ENCODE measurements at places on chromosomes 1 and 21.

DNA sequence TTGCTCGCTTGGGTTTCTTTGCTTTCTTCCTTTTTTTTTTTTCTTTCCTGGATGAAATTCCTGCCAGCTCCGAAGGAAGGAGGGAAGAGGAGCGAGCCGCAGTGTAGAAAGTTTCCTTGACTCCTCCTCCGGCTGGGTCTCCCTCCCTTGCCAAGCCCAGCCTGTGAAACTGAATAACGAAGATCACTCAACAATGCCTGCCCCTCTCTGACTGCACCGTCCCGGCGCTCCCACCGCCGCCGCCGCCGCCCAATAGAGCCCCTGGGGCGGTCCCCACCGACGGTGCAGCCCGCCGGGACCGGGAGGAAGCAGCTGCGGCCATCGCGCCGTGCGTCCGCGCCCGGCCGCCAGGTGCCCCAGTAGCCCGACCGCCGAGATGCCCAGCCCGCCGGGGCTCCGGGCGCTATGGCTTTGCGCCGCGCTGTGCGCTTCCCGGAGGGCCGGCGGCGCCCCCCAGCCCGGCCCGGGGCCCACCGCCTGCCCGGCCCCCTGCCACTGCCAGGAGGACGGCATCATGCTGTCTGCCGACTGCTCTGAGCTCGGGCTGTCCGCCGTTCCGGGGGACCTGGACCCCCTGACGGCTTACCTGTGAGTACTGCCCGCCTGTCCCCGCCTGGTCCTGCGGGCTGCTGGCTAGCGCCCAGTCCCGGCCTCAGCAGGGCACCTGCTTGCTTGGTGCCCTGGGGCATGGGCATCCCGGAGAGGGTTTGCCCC is at the start of gene LGR6:
TSS of gene LGR6 (plus strand) at position 186 of the 714 bp plus-strand sequence. CDS start at position 377, 191 bp downstream.
- DNase-seq: no peak

GRCh38 chr1:77120950-77121349 is 98.3 kb downstream of the PIGK start:
- DNase-seq: no peak

DNA sequence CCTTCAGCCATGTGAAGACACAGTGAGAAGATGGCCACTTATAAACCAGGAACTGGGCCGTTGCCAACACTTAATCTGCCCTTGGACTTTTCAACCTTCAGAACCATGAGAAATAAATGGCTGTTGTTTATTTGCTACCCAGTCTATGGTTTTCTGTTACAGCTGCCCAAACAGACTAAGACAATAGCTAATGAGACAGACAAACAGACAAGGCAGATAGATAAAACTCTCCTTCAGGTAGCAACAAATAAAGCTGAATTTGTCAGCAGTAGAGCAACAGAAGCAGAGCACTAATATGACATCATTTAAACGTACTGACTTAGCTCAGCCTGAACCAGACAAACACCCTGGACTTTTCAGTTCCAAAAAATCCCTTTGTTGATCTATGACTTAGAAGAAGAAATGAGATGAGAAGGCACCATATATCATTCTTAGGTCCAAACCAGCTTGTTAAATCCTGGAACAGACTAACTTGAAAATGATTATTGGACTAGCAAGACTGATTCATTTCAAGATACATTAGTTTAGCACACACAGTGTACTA is 27.0 kb downstream of the ZZZ3 start:
- DNase-seq: no peak

DNA sequence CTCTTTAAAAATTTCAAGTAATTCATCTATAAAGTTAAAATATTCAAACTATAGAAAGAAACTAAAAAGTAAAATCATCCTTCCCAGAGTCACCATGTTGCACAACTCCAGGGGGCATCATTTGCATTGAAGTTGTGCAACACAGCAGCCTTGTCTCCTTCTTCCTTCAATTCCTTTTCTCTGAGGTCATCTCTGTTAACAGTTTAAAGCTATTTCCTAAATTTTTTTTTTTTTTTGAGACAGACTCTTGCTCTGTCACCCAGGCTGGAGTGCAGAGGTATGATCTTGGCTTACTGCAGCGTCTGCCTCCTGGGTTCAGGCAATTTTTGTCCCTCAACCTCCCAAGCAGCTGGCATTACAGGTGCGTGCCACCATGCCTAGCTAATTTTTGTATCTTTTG is 7.1 kb downstream of the RHBG start:
- no peak for DNase-seq

- no peak for DNase-seq
These were observed 405.5 kb downstream of the MATN1 start for GRCh38 chr1:30317921-30318320.

DNA sequence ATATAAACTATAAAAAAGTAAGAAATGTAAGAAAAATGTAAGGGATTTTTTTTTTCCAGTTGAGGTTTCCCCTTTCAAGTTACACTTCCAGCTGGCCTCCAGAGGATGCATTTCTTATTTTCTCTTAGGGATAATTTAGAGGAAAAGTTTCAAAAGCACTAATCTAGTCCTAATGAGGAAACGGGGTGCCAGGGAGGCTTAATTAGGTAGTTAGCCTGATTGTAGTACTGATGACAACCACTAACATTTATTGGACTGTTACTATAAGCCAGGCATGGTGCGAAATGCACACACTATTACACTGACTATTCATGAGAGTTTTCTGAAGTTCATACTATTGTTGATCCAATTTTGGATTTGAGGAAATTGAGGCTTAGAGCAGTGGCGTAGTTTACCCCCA is 290.8 kb upstream of the FMN2 start:
- DNase-seq: no peak

GRCh38 chr21:45611939-45612664 is 31.4 kb upstream of the PCBP3 start:
- DNase-seq: peak; percentile 3

- no peak for DNase-seq
These were observed 428.9 kb downstream of the SIPA1L2 start for GRCh38 chr1:232201024-232201423.

DNA sequence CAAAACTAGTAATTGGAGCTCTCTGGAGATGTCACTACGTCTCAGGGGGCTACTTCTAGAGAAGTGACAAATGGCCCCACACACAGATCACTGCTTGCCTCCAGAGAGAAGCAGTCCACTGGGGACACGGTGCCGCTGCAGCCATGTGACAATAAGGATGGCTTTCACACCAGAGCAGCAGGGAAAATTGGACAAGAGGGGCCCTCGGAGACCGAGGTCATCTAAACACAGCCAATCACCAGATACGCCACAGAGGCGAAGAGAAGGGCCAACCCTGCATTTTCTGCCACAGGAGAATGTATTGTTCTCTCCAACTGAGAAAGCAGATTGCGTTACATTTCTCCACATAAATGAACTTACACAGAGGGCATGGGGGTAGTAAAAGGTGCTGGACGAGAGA is 51.2 kb upstream of the TIAM1 start:
- no peak for DNase-seq

GRCh38 chr1:194372266-194372665 is 1185.9 kb upstream of the B3GALT2 start:
- no peak for DNase-seq

GRCh38 chr1:198330982-198331615 is 174.3 kb downstream of the NEK7 start:
- DNase-seq: no peak

DNA sequence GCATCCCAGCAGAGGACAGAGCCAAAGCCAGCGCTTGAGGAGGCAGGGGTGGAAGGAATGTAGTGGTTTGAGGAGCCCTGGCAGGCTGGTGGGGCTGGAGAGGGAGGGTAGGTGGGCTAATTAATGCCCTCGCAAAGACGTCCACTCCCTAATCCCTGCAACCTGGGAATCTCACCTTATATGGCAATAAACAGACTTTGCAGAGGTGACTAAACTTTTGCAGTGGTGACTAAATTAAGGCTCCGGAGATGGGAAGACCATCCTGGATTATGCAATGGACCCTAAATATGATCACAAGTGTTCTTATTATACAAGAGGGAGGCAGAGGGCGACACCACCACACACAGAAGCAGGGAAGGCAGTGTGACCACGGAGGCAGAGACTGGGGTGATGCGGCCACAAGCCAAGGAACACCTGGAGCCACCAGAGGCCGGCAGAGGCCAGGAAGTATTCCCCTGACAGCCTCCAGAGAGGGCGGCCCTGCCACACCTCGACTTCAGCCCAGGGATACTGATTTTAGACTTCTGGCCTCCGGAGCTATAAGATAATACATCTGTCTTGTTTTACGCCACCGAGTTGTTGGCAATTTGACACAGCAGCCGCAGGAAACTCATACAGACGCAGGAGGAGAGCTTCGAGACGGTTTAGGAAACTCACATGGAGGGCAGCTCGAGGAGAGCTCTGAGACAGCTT is 23.1 kb upstream of the NPPB start:
- DNase-seq: no peak

- DNase-seq: no peak
These were observed 42.3 kb downstream of the STYXL2 start for GRCh38 chr1:167136191-167136614.

- peak; percentile 58 for DNase-seq
These were observed 455.6 kb downstream of the SIPA1L2 start for GRCh38 chr1:232174306-232174705.

- DNase-seq: no peak
These were observed 31.4 kb downstream of the CLCA1 start for GRCh38 chr1:86499987-86500593.

- DNase-seq: no peak
These were observed 160.8 kb downstream of the ZSCAN20 start for GRCh38 chr1:33633019-33633801.

DNA sequence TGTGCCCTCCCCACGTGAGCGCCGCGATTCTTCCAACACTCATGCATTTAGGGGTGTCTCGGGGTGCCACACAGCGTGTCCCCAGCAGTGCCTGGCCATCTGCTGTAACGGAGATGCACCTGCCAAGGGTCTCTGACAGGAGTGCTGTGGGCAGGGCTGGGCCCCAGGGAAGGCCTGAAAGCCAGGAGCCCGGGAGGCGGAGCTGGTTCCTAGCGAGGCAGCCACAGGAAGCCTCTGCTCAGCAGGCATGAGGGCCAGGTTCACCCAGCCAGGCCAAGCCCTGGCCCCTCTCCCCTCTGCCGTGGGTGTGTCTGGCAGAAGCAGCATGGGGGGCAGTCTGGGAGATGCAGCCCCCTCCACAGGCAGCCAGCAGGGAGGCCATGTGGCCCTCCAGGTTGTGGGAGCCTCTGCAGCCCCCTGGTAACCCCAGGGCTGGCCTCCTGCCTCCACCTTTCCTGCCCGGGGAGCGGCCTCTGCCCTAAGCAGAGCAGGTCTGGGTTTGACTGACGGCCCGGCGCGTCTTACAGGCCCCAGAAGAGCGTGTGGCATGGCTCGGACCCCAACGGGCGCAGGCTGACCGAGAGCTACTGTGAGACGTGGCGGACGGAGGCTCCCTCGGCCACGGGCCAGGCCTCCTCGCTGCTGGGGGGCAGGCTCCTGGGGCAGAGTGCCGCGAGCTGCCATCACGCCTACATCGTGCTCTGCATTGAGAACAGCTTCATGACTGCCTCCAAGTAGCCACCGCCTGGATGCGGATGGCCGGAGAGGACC is 30.4 kb downstream of the SLC19A1 start:
- no peak for DNase-seq

DNA sequence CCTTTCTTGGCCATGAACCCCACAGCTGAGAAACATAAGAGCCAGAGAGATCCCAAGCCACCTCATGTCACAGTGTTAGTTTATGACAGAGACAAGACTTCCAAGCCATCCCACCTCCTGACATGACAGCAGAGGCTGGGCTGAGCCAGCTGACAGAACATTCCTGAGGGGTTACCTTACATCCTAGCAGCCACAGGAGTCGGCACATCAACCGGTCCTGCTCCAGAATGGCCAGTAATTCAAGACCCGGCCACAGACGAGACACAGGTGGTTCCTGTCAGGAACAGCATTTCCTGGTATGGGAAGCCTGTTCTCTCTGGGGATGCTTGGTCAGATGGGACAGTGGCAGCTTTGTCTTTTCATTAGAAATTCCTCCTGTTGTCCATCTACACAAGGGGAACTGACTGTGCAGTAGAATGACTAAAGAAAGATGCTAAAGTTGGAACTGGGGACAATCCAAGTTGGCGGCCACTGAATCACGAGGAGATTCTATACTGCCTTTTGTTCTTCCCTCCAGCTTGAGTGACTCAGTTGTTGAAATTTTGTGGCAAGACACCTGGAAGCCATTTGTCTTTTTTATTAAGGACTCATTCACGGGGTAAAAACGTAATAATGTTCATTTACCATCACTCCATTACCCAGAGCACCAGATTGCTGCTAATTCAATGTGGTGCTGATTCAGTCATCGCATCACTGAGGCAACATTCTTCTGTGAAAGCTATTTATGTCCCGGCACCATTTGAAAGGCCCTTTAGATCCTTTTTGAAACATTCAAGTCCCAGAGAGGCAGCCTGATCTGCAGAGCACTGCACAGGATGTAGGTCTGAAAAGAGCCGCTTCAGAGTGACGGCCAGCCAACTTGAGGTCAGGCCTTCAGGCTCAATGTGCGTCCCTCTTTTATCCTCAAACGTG is 37.2 kb upstream of the NPL start:
- DNase-seq: no peak

- DNase-seq: no peak
These were observed 24.5 kb downstream of the RAB7B start for GRCh38 chr1:205978676-205979075.

DNA sequence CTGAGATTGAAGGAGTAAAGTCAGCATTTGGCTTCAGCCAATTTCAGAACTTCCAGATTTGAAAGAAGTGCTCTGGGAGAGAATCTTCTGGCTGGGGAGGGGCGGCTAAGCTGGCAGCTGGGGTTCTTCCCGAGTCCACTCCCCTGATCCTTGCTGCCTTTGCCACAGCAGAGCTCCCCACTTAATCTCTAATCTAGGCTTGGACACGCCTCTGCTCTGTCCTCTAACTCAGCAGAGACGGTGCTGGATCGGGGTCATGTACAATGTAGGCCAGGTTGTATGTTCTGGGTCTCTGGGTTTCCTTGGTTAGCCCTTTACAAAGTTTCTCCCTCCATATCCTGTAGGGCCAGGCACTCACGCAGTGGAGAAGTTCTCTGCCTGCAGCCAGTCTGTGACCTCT is 10.1 kb upstream of the GSTM3 start:
- no peak for DNase-seq

GRCh38 chr1:110012100-110012780 is 22.2 kb upstream of the STRIP1 start:
- DNase-seq: no peak

Measured in NCI-H524 treated with DMSO at 0.1 percent for 48 hours (cell line).